Stimulated activated naive CD8-positive, alpha-beta T cell treated with anti-CD3 and anti-CD28 coated beads, Interleukin-15, amount 100 ng/mL, for 72 hours (primary cell): ENCODE measurements at places on chromosomes 5 and 9.

GRCh38 chr9:113705928-113706519 is 170.1 kb upstream of the ZNF618 start:
- DNase-seq, result no peak

- no peak for DNase-seq
Measured at GRCh38 chr5:60490597-60491166, 209.3 kb downstream of the DEPDC1B start.

DNA sequence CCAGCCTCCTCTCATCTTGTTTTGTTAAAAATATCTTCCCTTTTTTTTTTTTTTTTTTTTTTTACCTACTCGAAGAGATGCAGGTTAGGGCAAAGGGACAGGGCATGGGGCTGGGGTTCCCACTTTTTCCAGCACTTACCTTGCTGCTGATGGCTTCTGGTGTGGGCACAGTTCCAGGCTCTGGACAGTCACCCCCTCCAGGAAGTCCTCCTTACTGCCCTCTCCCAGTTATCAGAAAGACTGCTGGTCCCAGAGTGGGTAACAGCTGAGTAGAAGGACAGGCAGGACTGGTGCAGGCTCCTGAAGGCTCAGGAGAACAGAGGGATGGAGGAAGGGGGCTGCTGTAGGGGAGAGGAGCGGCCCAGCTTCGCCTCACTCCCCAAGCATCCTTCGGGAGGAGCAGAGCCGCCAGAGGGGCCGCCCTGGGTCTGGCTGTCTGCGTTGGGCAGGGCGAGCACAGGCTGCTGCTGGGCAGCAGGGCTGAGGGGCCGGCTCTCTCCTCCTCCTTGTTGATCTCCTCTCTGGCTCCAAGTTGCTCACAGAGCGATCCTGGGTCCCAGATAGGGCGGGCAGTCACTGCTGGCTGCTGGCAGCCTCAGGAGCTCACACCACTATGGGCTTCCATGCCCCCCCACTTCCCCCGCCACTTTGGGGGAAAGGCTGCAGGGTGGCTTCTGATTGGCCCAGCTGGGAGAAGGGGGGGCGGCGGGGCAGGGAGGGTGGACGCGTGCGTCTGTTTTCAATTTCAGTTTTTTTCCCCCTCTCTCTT is at the start of gene PDGFRB:
Gene PDGFRB, minus strand, starts transcription at position 588 of the 769 bp plus-strand sequence. CDS start 18,798 bp downstream, outside the sequence.
- DNase-seq, result peak; percentile 41

- no peak for DNase-seq
Measured at GRCh38 chr5:109411627-109412026, 1.9 kb upstream of the PJA2 start.

GRCh38 chr9:93254061-93254481 is 70.1 kb downstream of the WNK2 start:
- DNase-seq, result no peak

DNA sequence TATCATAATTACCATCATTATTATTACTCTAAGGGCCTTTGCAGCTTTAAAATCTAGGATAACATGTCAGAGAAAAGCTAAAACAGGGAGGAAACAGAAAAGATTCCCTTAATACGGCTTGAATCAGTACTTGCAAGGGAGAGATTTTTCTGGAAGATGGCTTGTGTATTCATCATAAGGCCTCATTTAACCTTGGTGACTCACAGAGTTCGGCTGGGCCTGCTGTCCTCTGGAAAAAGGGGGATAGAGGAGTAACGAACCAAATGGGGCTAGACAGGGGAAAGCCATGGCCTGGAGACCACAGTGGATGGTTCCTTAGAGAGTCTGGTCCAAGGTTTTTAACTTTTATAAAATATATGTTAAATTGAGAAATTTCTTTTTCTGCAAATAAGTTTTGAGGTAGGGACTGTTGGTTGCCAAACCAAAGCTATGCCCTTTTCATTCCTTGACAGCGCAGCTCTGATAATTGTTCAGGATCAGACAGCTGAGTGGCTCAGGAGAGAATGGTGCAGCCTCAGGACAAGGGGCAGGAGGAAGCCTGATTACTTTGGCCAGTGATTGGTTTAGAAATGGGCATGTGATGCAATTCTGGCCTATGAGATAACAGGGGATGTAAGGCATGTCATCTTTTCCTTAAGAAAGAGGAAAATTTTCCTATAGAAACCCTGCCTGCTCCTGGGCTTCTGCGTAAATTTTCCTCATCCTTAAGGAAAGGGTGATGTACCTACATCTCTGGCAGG is 25.6 kb upstream of the GSN start:
- DNase-seq, result no peak

DNA sequence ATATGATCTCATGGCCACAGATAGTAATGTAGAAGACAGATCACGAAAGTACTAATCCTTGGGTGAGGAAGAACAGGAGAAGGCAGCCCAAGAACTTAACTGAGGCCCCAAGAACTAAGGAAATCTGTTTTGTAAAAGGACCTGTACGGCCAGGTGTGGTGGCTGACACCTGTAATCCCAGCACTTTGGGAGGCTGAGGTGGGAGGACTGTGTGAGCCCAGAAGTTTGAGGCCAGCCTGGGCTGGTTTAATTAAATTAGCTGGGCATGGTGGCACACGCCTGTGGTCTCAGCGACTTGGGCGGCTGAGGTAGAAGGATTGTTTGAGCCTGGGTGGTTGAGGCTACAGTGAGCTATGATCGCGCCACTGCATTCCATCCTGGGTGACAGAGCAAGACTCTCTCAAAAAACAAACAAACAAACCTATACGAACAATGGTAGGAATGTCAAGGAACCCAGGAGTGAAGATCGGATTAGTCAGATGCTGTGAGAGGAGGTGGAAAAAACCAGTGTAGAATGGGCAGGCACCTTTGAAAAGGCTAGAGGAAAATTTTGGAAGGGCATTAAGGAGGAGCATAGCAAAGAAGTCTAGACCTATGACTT is 283.8 kb upstream of the DMRT1 start:
- DNase-seq, result no peak

DNA sequence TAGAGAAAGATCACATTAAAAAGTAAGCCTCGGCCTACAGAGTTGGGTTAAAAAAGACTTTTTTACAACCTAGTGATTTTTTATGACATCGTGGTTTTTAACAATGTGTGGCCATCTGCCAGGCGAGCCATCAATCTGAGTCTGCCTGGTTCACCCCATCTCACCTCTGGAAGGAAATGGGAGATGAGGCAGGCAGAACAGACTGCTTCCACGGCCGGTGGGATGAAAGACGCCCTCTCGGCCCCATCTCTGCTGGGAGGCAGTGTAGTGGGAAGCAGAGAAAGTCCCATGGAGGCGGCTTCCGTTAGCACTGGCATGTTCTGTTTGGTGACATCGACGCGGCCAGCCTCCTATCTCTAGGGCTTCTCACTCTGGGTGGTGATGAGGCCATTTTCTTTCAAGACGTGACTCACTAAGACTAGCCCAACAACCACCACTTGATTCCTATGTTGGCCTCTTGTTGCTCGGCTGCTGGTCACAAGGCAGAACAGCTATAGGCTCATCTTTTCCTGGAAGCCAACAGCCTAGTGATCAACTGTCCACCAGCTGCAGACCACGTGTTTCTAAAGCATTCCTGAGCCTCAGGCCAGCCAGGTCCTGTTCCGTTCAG is 132.4 kb upstream of the OTULINL start:
- DNase-seq, result no peak

DNA sequence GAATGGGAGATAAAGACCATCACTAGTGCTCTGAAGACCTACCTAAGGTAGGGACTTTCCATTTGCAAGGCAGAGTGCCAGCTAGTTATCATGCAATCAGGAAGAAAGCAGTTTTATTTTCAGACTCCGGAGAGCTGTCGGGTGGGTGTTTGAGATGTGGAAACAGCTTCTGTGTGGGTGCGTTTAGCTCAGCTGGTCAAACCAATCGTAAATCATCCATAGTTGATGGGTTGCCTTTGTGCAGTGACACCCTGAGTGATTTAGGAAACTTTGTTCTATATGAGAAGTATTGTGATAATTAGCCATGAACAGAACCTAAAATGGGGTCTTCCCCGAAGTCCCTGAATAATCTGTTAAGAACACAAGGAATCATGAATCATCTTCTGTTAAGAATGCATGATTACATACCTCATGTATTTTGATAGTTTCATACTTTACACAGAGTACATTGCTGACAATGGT is 284.3 kb downstream of the ARHGAP26 start:
- peak; percentile 42 for DNase-seq

DNA sequence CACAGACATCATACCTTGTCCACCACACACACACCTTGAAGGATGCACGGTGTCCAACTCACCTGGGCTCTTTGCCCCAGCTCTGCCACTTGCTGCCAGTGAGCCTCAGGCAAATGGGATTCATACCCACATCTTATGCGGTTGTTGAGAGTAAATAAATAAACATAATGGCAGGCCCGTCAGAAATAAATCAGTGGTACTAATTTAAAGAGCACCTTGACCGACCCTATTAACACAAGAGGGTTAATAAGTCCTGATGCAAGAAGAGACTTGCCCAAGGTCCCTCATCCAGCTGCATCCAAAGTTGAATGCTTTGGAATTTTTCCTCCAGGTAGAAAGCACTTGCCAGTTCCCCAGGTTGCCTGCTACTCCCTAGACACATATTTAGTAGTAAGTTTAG is 11.6 kb upstream of the AKNA start:
- no peak for DNase-seq

DNA sequence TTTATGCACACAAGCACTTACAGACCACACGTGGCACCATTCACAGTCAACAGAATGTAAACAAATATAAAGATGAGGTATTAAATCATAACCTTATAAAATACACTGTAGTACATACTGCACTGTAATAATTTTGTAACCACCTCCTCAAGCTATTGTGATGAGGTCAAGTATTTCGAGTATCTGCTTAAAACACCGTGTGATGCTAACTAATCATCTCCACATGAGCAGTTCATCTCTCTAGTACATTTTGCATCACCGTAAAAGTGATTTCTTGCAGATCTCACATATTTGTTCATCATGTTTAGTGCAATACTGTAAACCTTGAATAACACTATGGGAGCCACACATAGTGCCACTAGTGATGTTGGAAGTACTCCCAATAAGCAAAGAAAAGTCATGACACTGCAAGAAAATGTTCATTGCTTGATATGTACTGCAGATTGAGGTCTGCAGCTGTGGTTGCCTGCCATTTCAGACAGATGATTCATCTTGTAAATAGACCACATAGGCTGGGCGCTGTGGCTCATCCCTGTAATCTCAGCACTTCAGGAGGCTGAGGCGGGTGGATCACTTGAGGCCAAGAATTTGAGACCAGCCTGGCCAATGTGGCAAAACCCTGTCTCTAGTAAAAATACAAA is 44.3 kb downstream of the FOXB2 start:
- DNase-seq, result no peak

GRCh38 chr5:101024299-101024698 is 121.2 kb upstream of the ST8SIA4 start:
- DNase-seq, result no peak
